ENCODE measurements at places on chromosomes 4 and X.

DNA sequence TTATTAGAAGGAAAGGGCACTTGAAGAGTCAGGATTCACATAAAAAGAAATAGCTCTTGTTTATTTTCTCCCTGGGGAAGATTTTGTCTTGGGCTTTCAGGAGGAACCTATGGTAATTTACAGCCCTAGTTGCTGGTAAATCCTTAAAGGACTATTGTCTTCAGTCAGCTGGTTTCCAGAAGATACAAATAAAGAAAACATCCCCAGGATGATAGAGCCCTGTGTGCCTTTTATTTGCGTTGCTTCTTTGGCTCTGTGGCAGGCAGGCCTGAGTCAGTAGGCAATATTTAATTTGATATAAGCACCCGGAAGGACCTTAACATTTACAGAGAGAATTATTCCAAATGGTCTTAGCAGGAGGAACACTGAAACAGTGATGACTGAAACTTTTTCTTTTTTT, 131.0 kb upstream of the SLC34A2 start:
- no peak for DNase-seq

DNA sequence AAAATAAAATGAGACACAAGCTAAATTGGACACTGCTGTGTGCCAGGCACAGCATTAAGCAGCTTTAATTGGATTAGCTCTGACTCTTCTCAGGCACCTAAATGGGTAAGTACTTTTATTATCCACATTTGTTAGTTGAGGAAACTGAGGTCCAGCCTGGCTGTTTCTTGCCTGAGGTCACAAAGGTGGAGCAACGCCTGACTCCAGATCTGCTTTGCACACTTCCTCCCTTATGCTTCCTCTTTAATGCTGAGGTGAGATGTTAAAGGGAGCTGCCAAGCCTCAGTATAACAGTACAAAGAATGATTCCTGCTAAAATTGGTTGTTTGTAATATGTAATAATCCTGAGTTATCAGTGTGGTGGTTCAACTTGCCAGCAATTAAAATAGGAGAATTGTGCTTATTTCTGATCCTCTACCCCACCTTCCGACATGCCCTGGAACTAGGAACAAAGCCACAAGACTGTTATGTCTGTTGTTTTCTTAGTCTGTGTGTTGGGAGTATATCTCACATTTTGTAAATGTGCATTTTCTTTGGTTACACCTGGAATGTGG, 74.4 kb downstream of the AFF1 start:
- no peak for DNase-seq

- no peak for DNase-seq
These were observed 283.6 kb downstream of the CFAP299 start for GRCh38 chr4:80619070-80619674.

DNA sequence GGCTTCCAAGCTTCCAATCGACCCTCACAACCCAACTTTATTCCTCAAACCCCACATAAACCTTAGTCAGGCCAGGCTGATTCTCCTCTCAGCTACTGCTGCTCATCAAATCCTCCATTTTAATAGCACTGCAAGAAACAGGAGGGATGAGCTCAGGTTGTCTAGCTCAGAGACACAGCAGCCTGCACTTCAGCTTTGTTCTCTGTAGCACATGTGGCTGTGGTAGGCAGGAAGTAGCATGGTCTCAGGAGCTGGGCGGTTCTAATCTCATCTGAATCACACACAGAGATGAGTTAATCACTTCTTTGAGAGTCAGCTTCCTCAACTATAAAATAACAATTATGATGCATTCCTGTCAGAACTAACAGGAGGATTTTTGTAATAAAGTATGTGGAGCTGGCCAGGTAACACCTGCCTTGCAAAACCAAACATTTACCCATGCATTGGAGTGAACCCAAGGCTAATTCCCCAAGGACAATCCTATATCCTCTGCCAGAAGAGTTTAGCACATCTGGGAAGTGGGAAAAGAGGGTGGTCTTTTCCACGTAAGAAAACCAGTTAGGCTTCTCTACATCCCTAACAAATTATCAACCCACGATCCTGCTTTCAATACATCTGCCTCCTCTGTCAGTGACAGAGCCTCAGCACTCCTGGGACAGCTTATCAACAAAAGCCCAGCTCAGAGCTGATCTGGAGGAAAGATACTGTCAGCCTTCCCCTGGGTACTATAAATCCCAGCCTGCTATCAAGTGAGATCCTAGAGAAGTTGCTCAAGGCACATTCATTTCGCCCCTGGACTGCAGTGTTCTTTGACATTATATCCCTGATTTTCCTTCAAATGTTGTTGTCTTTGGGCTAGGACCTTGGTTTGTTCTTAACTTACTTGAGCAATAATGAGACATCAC, 32.8 kb downstream of the ELOVL6 start:
- peak; percentile 19 for DNase-seq

GRCh38 chr4:124868495-124868894, 156.0 kb upstream of the ANKRD50 start:
- DNase-seq = no peak

DNA sequence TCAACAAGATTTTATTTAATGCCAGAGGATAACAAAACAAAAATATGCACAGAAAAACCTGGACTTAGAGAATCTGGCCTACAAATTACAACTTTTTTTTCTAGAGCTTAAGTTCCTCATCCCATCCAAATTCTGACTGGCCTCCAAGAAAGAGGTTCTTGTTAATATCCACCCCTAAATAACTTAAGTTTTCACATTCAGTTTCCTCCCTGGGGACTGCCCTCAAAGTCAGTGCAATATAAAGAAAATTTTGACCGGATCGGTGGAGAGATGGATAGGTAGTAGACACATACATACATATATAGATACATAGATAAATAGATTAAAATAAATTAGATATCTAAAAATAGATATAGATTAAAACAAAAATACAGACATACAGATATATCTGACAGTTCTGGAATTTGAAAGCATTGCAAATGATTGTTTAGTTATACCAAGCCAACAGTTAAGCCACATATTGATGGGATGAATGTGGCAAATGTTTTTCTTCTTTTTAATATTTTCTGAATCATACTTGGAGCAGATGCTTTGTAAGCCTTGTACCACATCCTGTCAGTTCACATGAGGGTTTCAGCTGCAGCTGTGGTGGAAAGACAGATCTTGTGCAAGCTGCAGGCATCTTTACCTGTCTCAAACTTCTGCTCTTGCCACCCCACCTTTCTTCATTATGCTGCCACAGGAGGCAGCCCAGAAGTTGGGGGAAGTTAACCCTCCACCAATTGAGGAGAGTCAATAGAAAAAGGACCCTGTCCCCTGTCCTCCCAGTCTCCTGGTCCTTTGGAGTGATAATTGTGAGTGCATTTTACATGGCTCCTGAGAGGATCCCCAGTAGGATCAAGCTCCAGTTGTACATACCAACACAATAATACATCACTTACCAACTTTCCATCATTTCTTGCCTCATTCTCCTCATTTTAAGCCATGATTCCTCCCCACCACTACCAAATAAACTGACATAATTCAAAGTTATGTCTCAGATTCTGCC, 58.5 kb upstream of the PRDM8 start:
- DNase-seq = peak; percentile 14

- DNase-seq = no peak
These were observed 317.8 kb upstream of the GALNT7 start for GRCh38 chr4:172850838-172851237.

DNA sequence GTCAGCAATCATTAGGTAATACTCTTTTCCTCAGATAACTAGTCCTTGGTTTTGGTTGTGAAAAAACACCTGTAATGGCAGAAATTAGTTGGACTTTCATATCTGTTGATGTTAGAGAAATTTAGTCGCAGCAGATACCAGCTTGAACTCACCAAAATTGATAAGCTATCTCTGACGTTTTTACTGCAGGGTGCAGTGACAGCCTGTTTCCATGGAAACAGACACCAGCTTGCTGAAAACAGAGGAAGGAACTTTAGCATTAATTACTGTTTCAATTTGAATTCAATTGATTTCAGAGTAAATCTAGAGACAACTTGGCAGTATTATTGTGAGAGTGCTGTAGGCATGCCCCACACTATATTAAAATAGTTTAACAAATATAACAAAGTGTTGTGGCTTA, 246.5 kb downstream of the PPP1R2C start:
- DNase-seq = no peak

DNA sequence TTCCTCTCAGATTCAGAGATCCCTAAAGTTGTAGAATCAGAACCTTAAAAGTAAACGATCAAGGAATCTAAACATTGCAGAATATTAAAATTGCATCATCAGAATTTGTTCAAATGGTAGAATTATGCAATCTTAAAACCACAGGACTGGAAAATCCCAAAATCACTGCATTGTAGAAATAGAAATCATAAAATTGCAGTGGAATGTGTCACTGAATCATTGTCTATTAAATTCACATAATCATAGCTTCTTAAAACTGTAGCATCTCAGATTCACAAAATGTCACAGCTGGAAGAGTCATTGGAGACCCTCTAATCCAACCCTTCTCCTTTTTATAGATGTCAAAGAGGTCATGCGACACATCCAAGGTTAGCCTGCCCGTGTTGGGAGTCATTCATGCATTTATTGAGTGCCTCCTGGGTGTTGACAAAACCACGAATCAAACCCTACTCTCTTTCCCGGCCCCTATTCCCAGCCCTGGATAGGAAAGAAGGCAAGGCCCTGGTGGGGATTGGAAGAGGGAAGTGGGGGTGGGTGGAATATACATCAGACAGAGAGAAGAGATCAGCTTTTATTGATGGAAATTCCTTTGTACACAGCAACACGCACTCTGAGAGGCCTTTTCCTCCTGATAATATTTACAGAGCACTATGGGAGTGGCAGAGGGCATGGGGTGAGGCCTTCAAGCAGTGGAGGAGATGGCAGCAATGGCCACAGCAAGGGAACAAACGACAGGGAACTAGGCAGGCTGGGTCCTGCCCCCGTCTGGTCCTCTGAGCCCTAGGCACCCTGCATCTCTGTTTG, 15.4 kb downstream of the IQSEC2 start:
- no peak for DNase-seq

- no peak for DNase-seq
These were observed 139.5 kb downstream of the MAGEC1 start for GRCh38 chrX:142043196-142043595.

- no peak for DNase-seq
These were observed 10.3 kb downstream of the DOK7 start for GRCh38 chr4:3473181-3473950.

DNA sequence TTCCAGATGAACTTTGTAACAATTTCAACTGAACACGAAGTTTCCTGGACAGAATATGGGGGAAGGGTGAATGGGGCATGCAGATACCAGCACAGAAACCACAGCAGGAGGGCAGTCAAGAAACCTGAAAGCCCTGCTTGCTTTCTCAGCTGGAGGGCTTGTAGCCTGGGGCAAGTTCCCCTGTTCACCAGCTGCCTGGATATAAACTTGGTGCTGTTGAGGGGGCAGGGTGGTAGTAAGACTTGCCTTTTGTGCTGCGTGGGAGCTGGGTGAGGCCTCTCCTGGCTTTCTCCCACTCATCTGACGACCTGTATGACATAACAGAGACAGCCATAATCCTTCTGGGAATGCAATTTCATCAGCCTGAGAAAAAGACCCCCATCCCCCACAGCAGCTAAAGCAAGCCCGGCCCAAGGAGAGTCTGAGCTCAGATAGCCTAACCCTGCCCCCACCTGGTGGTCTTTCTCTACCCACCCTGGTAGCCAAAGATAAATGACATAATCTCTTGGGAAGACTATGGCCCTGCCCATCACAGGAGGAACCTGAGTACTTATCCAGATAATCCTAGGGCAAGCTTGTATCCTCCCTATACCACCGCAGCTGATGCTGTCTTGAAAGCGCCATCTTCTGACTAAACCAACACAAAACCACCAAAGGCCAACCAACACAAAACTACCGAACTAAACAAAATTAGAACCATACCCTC, 234.3 kb downstream of the LAS1L start:
- no peak for DNase-seq

GRCh38 chrX:134294548-134294947, 57.6 kb downstream of the CCDC160 start:
- DNase-seq = no peak

DNA sequence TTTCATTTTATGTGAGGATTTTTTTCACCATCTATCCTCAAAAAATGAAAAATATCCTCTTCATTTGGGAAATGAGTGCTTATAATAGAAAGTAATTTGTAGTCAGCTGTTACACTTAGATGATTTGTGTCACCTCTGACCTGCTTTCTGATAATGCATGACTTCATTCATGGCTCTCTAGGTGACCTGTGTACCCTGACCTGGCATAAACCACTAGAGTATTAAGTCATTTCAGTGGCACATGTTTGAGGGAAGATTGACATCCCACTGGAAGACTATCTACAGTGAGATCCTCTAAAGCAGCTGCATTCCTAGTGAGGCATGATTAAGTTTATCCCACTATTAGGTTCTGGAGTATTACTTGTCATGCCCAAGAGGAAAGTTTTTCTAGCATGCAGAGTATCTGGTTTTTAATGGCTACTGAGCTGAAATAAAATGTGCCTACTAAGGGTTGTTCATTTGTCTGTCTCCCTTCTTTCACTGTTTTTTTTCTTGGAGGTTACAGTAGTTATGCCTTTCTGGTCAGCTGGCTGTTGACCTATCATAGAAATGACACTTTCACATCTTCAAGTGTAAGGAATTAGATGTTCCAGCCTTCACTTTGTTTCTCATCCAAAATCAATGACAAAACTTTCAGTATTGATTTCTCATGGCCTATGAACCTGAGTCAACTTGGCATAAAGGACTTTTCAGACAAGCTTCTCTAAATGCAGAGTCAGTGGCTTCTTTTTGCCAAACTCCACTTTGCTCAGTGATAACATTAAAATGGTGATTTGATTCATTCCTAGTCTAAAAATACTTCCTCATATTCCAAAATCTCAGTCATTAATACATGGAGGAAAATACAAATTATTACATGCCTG, 33.1 kb downstream of the TET2 start:
- DNase-seq = no peak

- DNase-seq = no peak
These were observed 21.3 kb downstream of the DMD start for GRCh38 chrX:33190016-33190415.

DNA sequence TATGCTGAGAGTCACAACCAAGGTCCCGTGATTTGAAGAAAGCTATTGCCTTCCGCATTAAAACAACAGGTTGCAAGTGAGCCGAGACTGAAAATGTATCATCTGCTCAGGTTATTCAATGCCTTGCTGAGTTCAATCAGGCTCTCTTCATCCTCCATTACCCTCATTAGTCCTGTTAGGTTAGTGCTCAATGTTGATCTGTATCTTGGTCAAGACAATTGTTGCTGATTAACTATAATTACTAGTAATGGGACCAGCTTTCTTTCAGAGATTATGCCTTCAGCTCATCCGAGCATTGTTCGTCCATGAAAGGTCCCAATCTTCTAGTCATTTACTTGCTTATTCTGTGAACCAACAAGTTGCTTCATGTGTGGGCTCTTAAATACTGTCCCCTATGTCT, 534.6 kb upstream of the FAM241A start:
- DNase-seq = no peak

GRCh38 chrX:133314281-133314680, 96.1 kb upstream of the TFDP3 start:
- DNase-seq = no peak

DNA sequence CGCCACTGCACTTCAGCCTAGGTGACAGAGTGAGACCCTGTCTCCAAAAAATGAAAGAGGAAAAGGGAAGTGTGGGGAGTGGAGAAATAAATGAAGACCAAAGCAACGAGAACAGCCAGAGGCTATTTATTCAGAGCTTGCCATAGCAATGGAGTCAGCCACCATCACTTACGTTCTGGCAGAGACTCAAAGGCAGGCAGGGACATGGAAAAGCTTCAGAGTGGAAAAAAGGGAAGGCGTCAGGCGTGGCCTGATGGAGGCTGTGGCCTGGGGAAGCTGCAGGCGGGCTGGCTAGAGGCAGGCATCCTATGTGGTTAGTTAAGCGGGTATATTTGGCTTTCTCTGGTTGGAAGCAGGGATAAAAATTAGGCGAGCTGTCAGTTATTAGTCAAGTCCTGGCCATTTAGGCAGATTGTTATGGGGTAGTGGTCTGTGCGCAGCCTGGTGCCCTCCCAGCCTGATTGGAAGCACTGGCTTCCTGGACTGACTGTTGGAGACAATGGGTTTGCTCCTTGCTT, 73.3 kb downstream of the DCTD start:
- DNase-seq = no peak
